Muscle of arm (tissue), 14 donors: ENCODE measurements at places on chromosomes 6 and 20. TPM values are rescaled to one million over a fixed set of nuclear protein-coding genes. Genes with fewer than 3 reads are reported as not detected.

DNA sequence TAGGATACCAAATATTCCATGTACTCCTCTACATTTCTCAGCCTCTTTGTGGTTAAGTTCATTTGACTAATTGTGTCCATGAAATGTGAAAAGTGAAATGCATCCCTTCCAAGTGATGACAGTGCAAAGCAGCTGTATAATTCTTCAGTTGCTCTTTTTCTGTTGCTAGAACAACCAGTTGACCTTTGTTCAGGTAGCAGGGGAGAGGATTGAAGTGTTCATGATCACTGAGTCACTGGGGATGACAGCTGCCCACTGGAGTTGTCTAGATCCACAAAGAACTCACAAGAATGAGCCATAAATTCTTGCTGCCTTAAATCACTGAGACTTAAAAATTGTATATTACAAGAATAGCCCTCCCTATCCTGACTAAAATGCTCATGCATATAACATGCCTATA lies 254.6 kb downstream of the EPHA7 start:
- no peak for DNase-seq

- DNase-seq: no peak
These were observed 53.7 kb downstream of the SH3BGRL2 start for GRCh38 chr6:79684876-79685275.

DNA sequence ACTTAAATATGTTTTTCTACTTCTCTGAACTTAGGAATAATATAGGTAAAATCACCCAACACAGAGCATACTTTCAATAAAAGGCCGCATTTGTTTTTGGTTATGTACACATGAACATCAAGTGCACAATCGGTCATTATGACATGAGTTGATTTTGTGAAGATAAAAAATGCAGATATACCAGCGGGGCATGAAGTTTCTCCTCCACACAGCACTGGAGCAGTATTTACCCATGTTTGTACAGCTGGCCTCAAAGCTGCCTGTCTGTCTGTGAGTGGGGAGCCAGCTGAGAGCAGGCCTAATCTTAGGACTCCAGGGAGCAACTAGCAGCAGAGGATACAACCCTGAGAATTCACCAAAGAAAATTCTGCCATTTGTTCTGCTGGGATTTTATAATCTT lies 206.5 kb downstream of the TPBG start:
- no peak for DNase-seq

DNA sequence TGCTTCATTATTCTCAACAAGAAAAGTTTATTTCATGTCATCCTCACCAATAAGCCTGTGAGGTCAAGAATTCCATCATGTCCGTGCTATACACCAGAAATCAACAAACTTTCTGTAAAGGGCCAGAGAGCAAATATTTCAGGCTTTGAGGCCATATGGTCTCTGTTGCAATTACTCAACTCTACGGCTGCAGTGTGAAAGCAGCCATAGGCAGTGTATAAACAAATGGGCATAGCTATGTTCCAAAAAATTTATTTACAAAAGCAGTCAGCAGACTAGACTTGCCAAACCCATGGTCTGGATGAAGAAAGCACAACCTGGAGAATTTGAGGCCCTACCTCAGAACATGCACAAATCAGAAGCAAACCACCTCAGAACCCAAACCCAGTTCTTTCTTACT lies 118.5 kb downstream of the PCSK2 start:
- no peak for DNase-seq

HSPA1L gene
- polyA plus RNA-seq: 5.3 TPM

- no peak for DNase-seq
These were observed 65.2 kb downstream of the STX11 start for GRCh38 chr6:144215402-144215931.

DYNLT2 gene
- not detected for polyA plus RNA-seq

DNA sequence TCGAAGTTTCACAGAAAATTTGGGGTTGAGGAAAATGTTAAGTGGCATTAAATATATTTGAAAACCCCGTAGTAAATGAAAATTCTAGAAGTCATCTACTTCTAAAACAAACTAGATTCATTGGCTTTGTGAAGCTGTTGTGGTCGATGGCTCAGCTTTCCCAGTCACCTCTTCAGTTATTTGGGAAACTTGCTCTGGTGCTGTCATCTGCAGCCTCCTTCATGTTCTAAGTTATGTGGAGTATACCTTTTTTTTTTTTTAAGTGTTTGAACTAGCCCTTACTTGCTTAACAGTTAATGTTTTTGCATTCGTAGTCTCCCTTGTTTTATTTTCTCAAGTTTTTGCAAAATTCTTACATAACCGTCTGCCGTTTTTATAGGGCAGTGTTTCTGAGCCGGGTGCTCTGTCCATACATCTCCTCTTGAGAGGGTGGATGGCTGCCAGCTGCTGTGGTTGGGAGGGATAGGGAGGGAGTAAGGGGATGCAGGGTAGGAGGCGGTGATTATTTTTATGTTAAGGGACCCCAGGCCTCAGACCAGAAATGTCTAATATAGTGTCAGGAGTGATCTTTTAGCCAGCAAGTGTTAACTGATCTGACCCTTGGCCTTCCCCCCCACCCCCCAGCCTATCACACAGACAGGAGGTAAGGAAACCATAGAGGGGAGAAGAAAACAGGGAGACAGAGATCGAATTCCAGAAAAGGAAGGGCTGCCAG lies 7.1 kb downstream of the RREB1 start:
- DNase-seq: no peak

GRCh38 chr20:1390581-1391403 lies 2.1 kb downstream of the FKBP1A start:
- no peak for DNase-seq

- DNase-seq: no peak
These were observed 36.8 kb upstream of the MRPS10 start for GRCh38 chr6:42254505-42254904.

DNA sequence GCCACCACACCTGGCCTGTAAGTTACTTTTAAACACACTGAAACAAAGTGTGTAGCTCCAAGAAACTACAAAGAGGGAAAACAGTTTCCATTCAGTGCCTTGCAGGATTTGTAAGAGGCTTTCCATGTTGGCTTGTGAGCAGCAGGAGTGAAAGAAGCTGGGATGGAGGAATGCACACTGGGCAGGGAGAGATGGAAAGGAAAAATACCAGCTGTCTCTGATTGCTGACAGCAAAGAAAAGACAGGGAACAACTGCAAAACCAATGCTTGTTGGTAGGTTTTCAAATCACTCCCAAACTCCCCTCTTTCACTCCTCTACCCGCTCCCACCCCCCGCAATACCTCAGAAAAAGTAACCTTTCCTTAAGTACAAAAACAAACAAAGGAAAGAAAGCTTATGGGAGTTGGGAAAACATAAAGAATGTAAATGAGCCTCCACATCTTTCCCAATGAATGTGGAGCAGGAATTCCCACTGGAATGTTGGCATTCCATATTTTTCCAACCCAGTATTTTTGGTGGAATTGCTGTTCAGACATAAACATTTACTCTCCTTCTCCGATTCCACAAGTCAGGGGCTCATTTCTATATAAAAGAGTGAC lies 166.1 kb downstream of the THBS2 start:
- DNase-seq: no peak

- no peak for DNase-seq
These were observed 59.5 kb downstream of the GNAS start for GRCh38 chr20:58911970-58912369.

DYNLRB1 gene
- 115 TPM for polyA plus RNA-seq
